NCI-H1092 (cell line): ENCODE measurements at places on chromosomes 7 and 10.

DNA sequence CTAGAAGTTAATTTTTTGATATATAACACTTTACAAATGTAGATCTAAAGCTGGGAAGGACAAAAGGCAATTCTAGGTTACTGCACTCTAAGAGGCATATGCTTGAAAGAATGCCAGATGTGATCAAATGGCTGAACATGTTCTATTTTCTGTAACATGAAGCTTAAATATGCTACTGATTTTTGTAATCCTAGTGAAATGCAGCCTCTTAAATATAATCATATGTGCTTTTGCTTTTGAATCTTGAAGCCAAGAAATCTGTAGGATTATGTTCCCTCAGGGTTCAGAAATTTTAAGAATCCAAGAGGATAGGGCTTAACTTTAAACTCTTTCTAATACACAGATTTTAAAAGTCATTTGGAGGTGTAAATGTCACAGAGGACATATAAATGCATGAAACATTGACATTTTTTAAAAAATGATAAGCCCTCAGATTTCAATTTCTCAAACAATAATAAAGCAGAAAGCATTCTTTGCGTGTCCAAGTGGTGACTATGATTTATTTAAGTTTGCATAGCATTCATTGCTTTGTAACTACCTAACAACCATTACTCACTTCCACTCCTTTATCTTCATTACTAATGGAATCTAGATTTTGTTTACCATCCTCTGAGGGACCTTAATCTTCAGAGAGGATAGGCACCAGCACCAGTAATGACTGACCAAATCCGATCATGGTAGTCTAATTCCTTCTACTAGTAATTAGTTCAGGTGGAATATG lies 170.4 kb downstream of the MAGI2 start:
- DNase-seq, result no peak

- peak; percentile 16 for DNase-seq
These were observed 24.0 kb upstream of the ACTR3B start for GRCh38 chr7:152735443-152736004.

DNA sequence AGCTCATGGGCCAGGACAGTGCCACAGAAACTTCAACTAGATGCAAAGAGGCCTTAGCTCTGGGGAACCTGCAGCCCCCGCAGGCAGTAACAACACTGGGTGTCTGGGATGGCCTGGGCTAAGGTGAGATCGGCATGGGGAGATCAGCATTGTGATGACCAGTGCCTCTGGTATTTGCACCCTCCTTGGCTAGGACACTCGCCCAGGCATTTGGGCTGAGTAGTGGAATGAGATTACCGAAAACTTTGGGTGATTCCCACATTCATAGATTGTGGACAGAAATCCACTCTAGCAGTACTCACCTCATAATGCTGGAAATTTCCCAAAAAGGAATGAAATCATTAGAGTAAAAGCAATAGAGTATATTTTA lies 70.6 kb upstream of the ZMIZ2 start:
- DNase-seq, result no peak

DNA sequence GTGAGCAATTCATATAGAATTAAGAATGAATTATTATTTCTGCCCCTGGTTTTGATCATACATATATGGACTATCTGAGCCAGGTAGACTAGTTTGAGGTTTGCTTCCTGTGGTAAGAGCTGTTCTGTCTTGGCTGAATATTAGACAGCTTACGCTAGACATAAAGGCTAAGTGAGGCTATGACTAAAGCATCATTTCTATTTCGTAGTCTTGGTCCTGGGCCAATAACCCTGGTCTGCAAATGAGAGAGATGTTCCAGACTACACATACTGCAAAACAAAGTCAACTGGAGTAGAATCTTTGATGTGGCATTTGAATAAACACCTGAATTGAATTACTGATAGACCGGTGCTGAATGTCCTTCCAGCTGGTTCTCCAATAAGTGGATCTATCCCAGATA lies 40.8 kb upstream of the CACNB2 start:
- no peak for DNase-seq

- DNase-seq, result no peak
These were observed 504.2 kb upstream of the PHF14 start for GRCh38 chr7:10469476-10469875.

- no peak for DNase-seq
These were observed 71.6 kb upstream of the ANKRD1 start for GRCh38 chr10:90992462-90992861.

- no peak for DNase-seq
These were observed 9.4 kb downstream of the PRSS58 start for GRCh38 chr7:142248166-142249160.

GRCh38 chr7:13476881-13477444 lies 512.5 kb downstream of the ETV1 start:
- no peak for DNase-seq

DNA sequence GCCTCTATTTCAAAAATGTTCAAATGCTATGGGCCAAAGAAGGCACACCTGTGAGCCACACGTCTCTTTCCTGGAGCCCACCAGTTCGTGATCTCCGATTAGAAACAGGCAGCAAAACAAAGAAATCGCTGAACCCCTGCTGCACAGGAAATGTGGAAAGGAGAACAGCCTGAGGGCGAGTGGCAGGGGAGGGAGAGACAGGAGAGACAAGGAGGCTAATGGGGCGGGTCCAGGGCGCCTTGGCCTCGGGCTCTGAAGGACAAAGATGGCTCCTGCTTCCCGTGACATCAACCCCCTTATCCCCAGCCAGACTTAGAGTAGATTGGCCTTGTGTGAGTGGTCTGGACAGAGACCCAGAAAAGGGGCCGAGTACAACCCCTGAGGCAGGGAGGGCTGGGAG lies 62.4 kb upstream of the DOCK1 start:
- DNase-seq, result no peak

DNA sequence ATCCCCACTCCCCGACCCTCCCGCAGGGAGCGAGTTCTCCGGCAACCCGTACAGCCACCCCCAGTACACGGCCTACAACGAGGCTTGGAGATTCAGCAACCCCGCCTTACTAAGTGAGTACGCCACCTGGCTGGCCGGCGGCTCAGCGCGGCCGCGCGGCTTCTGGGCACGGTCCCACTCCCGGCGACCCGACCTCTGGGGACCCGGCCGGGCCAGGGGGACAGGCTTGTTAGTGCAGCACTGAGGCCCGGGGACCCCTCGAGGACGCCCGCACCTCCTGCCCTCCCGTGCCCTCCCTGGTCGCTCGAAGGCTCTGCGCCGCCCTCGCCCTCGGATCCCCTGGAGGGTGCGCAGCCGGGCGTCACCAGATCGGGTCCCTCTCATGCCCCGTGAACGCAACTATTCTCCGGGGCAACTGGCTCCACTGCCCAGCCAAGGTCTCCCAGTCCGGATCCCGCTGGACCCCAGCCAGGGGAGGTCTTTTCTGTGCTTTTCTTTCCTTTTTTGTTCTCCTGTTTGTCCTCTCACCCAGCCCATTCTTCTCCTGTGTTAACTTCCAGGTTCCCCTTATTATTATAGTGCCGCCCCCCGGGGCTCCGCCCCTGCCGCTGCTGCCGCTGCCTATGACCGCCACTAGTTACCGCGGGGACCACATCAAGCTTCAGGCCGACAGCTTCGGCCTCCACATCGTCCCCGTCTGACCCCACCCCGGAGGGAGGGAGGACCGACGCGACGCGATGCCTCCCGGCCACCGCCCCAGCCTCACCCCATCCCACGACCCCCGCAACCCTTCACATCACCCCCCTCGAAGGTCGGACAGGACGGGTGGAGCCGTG lies 81.8 kb downstream of the PAX2 start:
- no peak for DNase-seq

DNA sequence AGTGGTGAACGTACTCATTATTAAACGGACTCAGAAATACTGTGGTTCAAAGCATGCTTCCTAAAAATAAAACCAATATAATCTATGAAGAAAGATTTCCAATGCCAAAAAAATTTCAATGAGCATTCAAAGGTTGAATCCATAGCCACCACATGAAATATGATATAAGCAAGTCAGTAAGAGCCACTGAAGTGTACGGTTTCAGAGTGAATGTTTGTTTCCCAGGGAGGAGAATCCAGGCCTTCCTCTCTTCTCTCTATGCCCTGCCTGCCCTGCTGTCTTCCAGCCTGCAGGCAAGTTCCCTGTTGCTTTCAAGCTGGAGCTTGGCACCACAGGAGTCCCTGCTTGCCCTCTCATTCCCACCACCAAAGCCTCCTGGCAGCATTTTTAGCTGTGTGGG lies 1171.6 kb upstream of the C7orf33 start:
- no peak for DNase-seq

GRCh38 chr10:16794005-16794404 lies 23.2 kb downstream of the RSU1 start:
- no peak for DNase-seq

- no peak for DNase-seq
These were observed 1.0 kb upstream of the ENO4 start for GRCh38 chr10:116848032-116848943.
